GM12865 (cell line): ENCODE measurements at places on chromosomes 5 and 9.

GRCh38 chr5:54993318-54993717, 7.9 kb upstream of the ESM1 start:
- no peak for DNase-seq

DNA sequence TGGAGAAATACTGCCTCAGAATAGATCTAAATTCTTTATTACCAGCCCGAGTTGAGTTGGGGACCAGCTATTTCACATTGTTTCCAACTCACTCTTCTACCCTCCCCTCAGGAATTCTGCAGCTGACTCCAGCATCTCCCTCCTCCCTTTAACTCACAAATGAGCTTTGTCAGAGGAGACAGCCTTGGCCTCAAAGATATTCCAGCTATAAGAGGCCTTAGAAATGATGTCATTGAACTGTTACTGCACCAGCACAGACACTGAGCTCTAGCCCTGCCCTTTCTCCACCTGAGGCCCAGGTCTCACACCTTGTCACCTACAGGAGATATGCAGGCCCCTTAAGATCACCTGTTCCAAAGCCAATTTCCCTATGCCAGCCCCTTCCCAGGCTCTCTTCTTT, 78.4 kb upstream of the ATP10B start:
- no peak for DNase-seq

DNA sequence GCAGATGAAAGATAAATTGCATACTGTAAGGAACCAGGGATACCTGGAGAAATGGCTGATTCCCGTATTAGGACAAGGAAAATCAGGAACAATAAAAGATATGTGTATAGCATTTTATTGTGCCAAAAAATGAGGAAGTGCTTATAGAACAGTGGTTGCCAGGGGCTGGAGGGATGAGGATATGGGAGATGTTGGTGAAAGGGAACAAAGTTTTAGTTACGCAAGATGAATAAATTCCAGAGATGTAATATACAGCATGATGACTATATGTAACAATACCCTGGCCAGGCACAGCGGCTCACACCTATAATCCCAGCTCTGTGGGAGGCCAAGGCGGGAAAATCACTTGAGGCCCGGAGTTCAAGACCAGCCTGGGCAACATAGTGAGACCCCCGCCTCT, 101.8 kb downstream of the CDK5RAP2 start:
- no peak for DNase-seq

DNA sequence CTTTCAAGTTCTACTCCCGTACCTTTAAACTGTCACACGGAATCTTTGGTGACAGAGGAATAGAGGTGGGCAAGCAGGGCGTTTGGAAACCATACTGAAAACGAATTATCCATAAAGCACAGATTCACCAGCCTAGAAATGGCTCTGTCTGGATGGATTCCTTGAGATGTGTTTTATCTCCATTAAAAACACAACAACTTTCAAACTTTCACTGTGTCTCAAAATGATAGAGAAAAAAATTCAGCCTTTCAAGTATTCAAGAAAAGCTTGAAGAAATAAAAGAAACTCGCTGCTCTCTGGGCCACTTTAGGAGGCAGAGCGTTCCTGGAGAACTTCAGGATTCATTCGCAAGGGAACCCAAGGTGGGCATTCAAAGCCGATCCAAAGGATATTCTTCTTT, 589 bp upstream of the THBS4 start:
- DNase-seq: no peak

- DNase-seq: no peak
These were observed 3.7 kb downstream of the ADGRV1 start for GRCh38 chr5:90562341-90562740.

- no peak for DNase-seq
These were observed 282.8 kb upstream of the TNC start for GRCh38 chr9:115400796-115401195.

DNA sequence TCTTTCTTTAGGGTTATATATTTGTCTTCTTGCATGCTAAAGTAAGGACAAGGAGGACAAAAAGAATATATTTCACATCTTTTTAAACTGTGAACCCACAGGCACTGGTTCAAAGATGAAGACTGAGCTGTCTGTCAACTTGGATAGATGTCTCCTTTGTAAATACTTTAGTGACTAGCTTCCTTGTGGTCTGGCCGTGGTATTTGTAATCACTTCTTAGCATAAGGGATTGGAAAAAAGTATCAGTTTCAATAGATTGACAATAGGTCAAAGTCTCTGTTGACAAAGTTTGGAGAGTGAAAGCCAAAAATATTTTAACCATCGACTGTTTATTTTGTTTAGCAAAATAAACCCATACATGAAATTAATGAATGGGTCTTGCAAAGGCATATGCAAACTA, 91.4 kb downstream of the TMEM167A start:
- DNase-seq: no peak

DNA sequence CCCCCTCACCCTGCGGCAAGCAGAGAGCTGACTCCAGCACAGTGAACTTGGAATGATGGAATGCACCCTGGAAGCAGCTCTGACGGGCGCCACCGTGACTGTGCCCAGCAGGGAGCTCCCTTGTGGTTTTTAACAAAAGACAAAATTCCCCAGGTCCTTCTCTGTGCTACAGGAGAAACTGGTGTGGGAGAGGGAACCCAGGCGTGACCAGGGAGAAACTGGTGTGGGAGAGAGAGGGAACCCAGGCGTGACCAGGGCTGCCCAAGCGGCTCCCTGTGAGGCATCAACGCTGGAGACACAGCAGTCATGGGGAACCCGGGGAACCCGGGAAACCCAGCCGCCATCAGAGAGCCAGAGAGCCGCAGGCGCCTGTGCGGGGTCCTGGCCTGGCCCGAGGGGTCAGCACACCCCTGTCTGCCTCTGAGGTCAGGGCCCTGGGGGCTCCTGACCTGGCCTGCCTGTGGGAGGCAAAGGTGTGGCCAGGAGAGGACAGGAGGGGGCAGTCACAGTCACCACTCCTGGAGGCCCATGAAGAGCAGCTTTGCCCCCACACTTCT, 3.1 kb upstream of the AHRR start:
- DNase-seq: no peak

- no peak for DNase-seq
These were observed 1.3 kb downstream of the MINAR2 start for GRCh38 chr5:129748913-129749880.

GRCh38 chr5:5266297-5266696, 126.2 kb downstream of the ADAMTS16 start:
- DNase-seq: no peak

- no peak for DNase-seq
These were observed 164.1 kb upstream of the ZNF618 start for GRCh38 chr9:113712053-113712452.

DNA sequence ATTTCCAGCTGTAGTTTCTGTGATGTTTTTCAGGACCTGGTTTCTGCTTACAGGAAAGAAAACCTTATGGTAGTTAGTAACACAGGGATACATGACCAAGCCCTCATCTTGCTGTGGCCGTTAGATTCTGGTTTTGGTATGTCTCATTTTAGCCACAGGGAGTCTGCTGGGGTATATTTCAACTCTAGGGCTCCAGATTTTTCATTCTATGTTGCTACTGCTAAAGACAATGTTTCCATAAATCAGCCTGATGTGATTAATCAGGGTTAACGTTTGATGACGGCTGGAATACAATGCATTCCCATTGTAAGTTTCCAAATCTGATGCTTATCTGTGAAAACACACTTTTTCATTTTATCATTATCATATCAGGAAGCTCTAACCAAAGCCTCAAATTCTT, 48.2 kb downstream of the P4HA2 start:
- DNase-seq: peak; percentile 39

- DNase-seq: no peak
These were observed 358.2 kb upstream of the MEF2C start for GRCh38 chr5:89241186-89241585.

GRCh38 chr9:21802418-21803000, at the start of gene MTAP:
Gene MTAP (plus strand): TSS chr9:21802636. CDS start chr9:21802749, 113 bp downstream.
- DNase-seq: peak; percentile 90

DNA sequence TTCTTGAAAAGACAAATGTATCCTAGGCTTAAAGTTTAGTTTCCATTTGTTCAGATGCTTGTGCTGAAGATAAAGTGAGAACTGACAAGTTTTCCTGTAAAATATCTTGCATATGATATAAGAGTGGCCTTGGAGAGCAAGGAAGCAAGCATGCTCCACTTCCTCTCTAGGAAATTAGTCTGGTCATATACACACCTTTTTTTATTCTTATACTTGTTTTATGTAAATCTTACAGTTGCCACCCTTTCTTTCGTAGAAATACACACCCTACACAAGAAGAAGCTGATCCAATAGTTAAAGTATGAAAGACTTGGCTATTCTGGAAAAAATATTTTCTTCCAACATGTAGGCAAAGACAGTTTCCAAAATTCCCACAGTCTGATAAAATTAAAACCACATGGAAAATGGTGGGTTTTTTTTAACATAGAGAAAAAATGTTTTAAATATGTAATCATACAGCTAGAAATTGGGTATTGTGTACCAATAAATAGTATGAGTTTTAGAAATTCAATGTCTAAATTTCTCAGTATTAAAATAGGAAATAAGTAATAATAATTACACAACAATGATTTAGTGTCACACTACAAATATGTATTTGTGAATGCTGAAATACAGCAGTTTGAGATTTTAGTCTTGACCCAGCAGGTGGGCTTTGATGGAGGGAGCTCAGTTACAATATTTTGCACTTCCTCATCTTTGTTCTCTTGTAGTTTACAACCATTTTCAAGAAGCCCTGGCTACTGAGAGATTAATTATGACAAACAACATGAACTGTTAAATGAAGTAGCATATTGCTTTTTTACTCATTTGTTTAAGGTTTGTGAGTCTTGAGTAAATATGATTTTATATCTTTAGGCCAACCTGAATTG, 185.7 kb upstream of the GNA14 start:
- no peak for DNase-seq

- DNase-seq: no peak
These were observed 39.0 kb upstream of the ZFYVE16 start for GRCh38 chr5:80368661-80369480.

DNA sequence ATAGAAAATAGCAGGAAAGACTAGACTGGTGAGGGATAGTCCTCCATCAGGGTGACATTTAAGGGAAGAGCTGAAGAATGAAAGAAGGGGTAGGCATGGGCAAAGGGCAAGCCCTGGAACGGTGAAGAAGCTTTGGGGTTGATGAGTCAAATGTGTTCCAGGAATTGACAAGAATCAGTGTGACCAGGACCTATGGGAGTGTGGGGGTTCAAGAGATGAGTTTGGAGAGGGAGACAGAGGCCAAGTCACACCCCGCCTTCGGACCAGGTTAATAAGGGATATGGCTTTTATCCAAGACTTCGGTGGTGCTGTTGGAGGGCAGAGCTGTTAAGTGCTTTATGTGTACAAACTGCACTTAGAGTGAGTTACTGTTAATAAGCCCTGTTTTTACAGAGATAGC, 920 bp downstream of the PMPCA start:
- DNase-seq: no peak

DNA sequence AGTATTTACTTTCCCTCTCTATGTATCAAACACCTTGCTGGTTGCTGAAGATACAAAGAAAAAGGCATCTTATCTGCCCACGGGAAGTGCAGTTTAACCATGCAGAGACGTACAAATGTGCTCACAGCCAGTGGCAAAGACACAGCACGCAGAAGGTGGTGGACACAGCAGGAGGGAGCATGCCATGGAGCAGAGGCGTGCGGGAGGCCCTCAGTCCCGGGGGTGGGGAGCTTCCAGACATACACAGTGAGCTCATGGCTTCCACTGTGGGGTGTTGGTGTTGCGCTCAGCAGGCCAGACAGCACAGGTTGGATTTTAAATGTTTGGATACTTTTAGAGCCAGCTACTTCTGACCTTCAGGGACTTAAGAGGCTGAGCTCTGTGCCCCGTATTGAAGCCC, 8.8 kb upstream of the BARX1 start:
- DNase-seq: no peak

GRCh38 chr9:127162864-127163365, 40.5 kb upstream of the ANGPTL2 start:
- DNase-seq: no peak

GRCh38 chr9:79026316-79026715, 545.4 kb upstream of the TLE4 start:
- peak; percentile 67 for DNase-seq

DNA sequence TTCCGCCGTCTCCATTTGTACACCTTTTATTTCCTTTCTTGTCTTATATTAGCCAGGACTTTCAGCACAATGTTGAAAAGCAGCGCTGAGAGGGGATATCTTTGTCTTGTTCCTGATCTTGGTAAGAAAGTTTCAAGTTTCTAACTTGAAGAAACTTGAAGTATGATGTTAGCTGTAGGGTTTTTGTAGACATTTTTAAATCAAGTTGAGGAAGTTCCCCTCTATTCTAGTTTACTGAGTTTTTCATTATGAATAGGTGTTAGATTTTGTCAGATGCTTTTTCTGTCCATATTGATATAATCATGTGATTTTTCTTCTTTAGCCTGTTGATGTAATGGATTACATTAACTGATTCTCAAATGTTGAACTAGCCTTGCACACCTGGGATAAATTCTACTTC, 425.7 kb downstream of the PIK3R1 start:
- peak; percentile 54 for DNase-seq

DNA sequence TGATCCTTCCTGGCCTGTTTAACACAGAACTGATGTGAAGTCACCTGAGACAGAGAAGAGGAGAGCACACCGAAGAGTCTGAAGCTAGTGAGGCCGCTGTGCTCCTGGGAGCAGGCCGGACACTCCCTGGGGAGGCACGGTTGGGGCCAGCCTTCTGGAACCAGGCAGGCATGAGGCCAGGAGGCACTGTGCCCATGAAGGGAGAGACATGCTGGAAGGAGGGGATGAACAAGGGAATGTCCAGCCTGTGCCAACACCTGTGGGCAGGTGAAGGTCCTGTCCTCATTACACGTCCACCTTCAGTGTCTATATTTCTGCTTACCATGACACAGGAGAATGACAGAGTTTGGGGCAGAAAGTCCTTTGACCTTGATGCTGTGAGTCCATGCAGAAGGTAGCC, 183.8 kb upstream of the S1PR3 start:
- no peak for DNase-seq

GRCh38 chr9:77440057-77440456, 208.1 kb downstream of the GNA14 start:
- DNase-seq: no peak

- DNase-seq: no peak
These were observed 44.1 kb upstream of the EQTN start for GRCh38 chr9:27340961-27341511.

- no peak for DNase-seq
These were observed 41.4 kb downstream of the FABP6 start for GRCh38 chr5:160270704-160271103.

DNA sequence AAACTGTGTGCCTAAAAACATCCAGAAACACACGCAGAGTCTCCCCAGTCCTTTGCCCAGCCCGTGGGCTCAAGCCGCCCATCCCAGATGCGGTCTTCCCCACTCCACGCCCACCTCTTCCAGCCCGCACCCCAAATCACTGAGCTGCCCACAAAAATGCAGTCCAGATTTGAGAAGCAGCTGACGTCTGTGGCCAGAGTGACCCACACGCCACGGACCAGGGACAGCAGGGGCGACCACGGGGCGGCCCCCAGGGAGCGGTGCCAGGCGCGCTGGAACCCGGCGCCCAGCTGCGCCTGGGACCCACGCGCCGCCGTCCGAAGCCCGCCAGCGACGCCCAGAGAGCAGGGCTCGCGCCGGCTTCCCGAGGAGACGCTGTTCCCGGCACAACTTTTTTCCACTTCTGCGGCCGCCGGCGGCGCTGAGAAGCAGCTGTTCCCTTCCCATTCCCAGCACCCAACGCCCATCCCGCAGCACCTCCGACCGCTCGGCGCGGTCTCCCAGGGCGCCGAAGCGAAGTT, 674 bp downstream of the LHFPL2 start:
- DNase-seq: no peak

- DNase-seq: no peak
These were observed 62.5 kb downstream of the HSPA4 start for GRCh38 chr5:133114166-133114932.
